Naive thymus-derived CD8-positive, alpha-beta T cell (primary cell): ENCODE measurements at places on chromosomes 6 and 20.

DNA sequence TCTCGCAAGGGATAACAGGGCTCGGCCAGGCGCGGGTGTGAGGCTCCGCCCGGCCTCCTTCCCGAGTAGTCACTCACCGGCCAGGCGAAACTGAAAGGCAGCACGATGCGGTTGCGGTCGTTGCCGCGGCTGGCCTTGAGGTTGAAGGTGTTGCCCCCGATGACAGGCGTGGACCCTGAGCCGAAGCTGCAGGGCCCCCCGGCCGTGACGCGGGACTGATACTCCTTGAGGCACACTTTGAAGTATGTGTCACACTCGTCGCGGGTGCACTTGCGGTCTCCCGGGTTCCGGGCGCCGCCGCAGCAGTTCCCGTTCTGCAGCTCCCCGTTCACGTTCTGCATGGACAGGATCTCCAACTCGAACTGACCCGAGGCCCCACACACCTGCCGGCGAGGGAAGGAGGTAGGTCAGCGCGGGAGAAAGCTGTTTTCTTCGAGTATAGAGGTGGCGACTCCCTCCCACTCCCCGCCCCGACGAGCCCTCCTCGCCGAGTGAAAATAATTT, 1.1 kb downstream of the JAG1 start:
- DNase-seq, result no peak

- DNase-seq, result peak; percentile 16
These were observed 189.4 kb upstream of the RREB1 start for GRCh38 chr6:6918216-6918983.

- DNase-seq, result no peak
These were observed 105.0 kb downstream of the SASH1 start for GRCh38 chr6:148447521-148448230.

DNA sequence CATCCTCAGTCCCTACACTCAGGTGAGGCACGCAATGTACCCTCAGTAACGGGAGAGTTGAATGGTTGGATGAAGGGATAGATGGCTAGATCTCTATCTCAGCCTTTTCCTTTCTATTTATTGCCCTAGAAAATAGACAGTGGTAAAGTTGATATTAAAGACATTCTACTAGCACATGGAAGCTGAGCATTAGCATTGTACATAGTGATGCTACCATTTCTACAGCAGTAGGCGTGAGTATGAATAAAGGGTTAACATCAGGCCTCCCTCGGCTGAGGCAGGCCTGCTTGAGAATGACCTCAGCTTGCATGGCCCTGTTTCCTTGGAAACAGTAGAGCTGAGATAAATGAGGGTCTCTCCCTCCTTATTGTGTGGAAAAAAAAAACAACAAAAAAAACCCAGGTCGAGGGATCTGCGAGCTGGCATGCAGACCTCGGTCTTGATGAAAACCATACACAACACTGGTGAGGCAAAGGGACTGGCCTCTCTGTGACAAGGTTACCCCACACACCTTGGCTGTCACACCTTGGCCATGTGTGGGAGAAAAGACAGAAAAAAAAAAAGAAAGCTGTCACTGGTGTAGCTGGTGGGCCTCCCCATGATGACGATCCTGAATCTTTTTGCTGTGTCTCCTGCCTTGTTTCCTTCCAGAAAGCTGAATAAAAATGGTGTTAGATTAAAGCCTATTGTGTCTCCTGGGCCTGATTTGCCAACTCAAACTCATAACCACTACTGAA, 160.0 kb downstream of the HACE1 start:
- DNase-seq, result no peak

DNA sequence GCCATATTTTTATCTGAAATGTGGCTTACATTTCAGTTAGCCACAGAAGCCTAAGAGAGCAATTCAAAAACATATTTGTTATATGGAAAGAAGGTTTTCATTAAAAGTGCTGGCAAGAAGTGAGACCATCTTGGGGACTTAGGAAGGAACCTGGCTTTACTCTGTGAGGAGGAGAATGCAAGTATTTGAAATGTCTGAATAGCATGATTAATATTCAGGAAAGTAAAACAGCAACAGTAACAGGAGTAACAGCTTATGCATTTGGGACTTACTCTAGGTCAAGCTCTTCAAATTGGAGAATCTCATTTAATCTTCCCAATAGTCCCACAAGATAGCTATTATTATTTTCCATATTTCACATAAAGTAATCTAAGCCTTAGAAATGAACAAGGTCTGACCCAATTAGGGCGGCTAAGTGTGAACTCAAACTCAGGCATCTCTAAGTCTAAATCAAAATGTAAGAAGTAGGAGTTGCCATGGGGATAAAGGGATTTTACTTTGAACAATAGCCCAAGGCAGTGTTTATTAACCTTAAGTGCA, 816.5 kb downstream of the BCKDHB start:
- DNase-seq, result no peak

DNA sequence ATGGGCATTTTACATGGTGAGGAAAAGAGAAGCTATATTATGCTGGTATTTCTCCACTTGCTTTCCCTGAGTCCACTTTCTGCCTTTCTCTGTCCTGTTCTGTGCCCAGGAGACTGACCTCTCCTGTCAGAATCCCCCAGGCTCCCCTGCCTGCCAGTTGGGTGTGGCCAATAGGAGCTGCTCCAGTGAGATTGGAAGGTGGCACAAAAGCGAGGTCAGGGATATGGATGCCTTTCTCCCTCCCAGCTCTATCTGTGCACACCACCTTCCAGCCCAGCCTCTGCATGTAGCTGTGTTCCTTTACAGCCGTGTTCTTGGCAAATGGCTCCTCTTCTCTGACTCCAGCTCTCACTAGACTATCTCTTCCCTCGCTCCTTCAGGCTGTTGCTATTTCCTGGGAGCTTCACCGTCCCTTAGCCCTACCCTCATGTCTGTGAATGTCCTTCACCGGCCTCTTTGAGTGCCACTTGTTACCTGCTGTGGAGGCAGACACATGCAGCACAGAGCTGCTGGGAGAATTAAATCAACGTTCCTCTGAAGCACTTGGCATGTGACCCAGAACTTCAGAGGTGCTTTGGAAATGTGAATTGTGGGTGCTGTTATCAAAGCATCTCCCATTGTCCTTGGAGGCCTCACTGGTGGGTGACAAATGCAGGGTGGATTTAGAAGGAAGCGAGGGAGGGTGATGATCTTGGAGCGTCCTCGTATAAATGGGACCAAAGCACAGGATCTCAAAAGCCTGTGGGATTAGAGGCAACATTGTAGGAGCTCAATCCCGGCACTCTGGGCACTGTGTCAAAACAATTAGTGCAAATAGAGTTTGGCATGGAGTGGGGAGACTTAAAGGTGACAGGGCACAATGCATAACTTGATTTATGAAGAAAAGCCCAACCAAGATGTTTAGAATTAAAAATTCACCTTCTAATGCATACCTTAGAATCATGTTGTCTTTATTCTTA, 28.9 kb upstream of the RALGAPA2 start:
- DNase-seq, result no peak

GRCh38 chr6:157715728-157716164, 107.3 kb upstream of the SNX9 start:
- no peak for DNase-seq
